Activated CD4-positive, CD25-positive, alpha-beta regulatory T cell treated with anti-CD3 and anti-CD28 coated beads, Interleukin-2, amount 50 U/mL, for 16 hours (primary cell): ENCODE measurements at places on chromosomes 3 and 15.

GRCh38 chr15:32853592-32853991 is 135.8 kb downstream of the GREM1 start:
- DNase-seq: no peak

- no peak for DNase-seq
Observed at GRCh38 chr15:48896869-48897814, 19.2 kb downstream of the EID1 start.

- no peak for DNase-seq
Observed at GRCh38 chr3:60932643-60933042, 318.6 kb downstream of the FHIT start.

- no peak for DNase-seq
Observed at GRCh38 chr3:191502583-191502982, 41.6 kb downstream of the PYDC2 start.

- no peak for DNase-seq
Observed at GRCh38 chr15:89021224-89021623, 67.0 kb upstream of the ABHD2 start.

GRCh38 chr3:31754575-31755278 is 222.0 kb downstream of the STT3B start:
- no peak for DNase-seq

GRCh38 chr3:114597012-114597411 is 303.2 kb downstream of the TIGIT start:
- no peak for DNase-seq
